ENCODE measurements at places on chromosomes 11 and 22.

- DNase-seq, result no peak
These were observed 10.6 kb upstream of the PLET1 start for GRCh38 chr11:112271242-112271641.

GRCh38 chr11:102615077-102615893 is 9.8 kb downstream of the MMP20 start:
- no peak for DNase-seq

DNA sequence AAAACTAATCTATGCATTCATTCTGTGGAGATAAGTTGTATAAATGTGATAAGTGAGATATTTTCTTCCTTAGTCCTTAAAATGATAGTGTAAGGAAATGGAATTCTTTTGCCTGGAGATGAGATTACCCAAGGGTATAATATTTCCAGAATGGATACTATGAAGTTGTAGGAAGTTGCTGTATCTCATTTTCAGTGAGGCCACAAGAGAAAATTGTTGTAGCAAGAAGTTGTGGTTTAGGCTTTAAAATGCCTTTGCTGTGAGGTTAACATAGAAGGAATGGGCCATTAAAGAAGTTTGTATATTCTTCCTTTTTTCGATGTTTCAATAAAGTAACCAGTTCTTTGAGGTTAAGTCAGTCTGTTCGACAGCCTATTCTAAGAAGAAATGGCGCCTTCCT is 50.7 kb upstream of the LIN7C start:
- no peak for DNase-seq

DNA sequence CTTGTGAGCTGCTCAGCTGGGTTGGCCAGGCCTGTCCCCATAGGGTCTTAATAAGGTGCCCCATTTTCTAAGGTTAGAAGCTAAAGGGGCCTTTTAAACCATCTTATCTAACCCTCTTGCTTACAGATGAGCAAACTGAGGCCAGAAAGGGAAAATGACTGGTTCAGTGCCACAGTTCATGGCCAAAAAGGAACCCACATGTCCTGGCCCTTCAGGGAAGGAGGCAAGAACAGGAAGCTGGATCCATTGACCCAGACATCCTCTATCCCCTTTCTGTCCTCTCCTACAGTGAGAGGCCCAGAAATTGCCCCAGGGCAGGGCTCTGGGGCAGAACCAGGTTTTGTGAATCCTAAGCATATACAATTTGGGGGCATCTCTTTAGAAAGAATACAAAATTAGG is 10.0 kb downstream of the PRG3 start:
- no peak for DNase-seq

- no peak for DNase-seq
These were observed 1.5 kb downstream of the PPFIA1 start for GRCh38 chr11:70272009-70272408.

DNA sequence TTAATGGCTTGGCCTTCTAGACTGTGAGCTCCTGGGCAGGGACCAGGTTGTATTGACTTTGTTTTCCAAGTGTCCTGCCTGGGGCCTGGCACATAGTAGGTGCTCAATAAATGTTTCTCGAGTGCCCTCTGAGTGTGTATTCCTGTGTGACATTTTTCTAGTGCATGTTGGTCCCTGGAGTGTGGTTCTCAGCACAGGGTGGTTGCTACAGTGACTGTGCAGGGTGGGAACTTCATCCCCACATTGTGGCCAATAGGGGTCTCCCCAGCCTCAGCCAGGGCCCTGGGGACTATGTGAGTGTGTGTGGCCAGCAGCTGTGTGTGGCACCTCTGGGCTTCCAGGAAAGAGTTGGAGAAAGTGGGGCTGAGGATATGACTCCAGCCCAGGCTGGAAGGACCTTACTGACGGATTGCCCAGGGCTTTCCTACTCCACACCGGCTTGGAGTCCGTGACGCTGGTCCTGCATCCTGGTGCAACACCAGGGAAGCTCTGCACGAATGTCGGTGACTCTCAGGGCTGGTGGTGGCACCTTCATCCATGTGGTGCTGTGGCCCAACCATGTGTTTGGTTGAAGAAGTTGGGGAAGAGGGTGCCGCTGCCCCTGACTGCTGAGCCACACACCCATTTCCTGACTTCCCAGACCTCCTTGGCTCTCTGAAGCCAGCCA is 9.0 kb upstream of the MARK2 start:
- peak; percentile 70 for DNase-seq

GRCh38 chr22:21764038-21764804 is 28.6 kb upstream of the YPEL1 start:
- no peak for DNase-seq

GRCh38 chr22:27603800-27604144 is 197.8 kb downstream of the MN1 start:
- DNase-seq, result no peak
